Smooth muscle cell of the brain vasculature (primary cell): ENCODE measurements at places on chromosomes 12 and 14.

- DNase-seq, result no peak
Measured at GRCh38 chr14:30779210-30779609, 95.1 kb upstream of the COCH start.

DNA sequence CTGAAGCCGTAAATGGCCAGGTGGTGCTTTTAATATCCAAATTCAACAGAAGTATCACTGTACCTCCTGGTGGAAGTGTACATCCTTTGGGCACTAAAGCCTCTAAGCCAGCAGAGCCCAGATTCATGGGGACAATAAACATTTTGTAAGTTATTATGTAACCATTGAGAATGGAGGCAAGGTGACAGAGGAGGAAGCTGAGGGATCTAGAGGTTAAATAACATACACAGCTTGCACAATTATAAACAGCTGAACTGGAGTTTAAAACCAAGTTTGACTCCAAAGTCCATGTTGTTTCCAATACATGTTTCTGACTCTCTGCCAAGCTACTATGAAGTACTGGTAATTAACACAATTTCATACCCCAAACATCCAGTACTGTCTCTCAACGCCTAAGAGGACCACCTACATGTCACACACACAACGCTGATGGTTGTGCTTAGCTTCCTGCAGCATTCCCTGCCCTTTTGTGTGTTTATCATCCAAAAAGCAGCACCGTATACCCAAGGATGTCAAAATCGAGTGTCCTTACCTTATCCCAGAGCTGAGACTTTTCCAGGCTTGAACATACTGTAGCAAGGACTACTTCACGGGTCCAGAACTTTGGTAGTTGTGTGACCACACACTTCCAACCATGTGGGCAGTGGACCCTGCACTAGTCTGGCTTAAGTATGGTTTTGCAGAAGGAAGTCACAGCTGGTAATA lies 41.3 kb downstream of the EGLN3 start:
- DNase-seq, result no peak

- DNase-seq, result no peak
Measured at GRCh38 chr14:38593476-38593875, 337.6 kb upstream of the CLEC14A start.

GRCh38 chr12:13197032-13197431 lies 506 bp downstream of the EMP1 start:
- no peak for DNase-seq

DNA sequence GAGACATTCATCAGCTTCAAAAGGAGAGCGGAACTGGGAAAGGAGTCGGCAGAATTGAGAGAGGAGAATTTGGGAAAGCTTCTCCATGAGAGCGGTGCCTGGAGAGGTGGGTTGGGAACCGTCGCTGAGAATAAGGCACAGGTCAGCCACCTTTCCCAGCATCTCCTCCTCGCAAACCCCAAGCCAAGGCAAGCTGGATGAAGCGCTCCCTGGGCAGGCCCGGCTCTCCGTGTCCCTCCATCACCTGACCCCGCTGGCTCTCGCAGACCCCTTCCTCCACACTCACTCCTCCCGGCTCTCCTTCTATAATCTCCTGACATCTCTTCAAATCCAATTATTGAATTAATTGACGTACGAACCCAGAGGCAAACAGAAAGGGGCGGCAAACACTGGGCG lies 18.9 kb upstream of the ATP5MC2 start:
- DNase-seq, result no peak

DNA sequence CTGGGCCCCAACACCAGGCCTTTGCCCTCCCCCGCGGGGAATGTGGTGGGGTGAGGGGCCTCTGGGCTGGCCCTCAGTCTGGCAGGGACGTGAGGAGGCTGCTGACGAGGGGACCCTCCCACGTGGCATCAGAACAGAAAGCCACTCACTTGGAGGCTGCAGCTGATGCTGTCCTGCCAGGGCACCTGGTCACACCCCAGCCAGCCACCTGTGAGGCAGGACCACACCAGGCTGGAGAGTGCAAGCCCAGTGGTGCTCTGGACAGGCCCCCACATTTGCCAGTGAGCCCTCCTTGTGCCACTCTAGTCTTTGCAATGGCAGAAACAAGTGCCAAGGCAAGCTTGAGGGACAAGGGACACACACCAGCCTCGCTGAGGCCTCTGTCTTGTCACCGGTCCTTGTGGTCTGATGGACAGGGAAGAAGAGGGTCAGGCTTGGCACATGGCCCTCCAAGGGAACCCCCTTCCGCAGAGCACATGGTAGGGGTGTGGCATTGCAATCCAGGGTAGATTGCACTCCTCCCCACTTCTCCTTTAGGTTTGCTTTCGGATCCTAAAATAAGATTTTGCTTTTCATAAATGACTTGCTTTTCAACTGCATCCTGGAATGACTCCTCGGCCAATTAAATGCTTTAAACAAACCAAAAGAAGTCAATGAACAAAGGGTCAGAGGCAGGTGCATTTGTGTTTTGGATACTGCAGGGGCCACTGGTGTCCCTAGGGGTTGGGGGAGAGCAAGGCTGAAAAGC lies 53.7 kb downstream of the CCDC88C start:
- no peak for DNase-seq

- DNase-seq, result no peak
Measured at GRCh38 chr12:47114481-47114892, 34.7 kb upstream of the AMIGO2 start.

GRCh38 chr12:101670007-101670671 lies 27.3 kb upstream of the CHPT1 start:
- DNase-seq, result no peak

GRCh38 chr14:68622856-68623255 lies 170.0 kb downstream of the ZFP36L1 start:
- DNase-seq, result no peak

DNA sequence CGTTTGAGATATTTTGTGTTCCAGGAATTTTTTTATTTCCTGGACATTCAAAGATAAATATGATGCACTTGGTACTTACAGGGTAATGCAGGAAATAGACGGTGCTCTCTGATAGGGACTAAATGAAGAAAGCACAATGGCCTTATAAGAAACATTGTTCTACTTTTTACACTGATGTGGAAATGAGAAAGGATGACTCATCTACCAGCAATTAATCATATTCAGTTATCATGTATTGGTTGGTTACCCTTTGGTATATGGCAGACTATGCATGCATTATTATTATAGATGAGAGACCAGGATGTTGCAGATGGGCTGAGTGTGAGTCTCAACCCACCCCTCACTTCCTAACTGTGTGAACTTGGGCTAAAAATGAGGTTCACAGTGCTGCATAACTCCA lies 222.2 kb downstream of the FLRT2 start:
- DNase-seq, result no peak

- DNase-seq, result no peak
Measured at GRCh38 chr14:35281341-35281740, 10.8 kb upstream of the PSMA6 start.

GRCh38 chr12:45292486-45293195 lies 76.7 kb downstream of the ANO6 start:
- DNase-seq, result no peak

GRCh38 chr14:104290058-104290667 lies 151.8 kb downstream of the KIF26A start:
- no peak for DNase-seq

- no peak for DNase-seq
Measured at GRCh38 chr14:63770187-63770807, 42.4 kb upstream of the SGPP1 start.

GRCh38 chr14:37078131-37078530 lies 94.3 kb downstream of the SLC25A21 start:
- no peak for DNase-seq

GRCh38 chr12:132109741-132110140 lies 34.4 kb downstream of the DDX51 start:
- no peak for DNase-seq

- DNase-seq, result no peak
Measured at GRCh38 chr14:105502446-105503295, 11.6 kb downstream of the TEDC1 start.

- DNase-seq, result no peak
Measured at GRCh38 chr12:52285172-52285745, 6.1 kb downstream of the KRT81 start.

- DNase-seq, result no peak
Measured at GRCh38 chr14:95535226-95536021, 574 bp downstream of the GLRX5 start.

- no peak for DNase-seq
Measured at GRCh38 chr12:53739214-53740129, 12.2 kb upstream of the CALCOCO1 start.

GRCh38 chr12:117142094-117142493 lies 42.9 kb upstream of the TESC start:
- no peak for DNase-seq

DNA sequence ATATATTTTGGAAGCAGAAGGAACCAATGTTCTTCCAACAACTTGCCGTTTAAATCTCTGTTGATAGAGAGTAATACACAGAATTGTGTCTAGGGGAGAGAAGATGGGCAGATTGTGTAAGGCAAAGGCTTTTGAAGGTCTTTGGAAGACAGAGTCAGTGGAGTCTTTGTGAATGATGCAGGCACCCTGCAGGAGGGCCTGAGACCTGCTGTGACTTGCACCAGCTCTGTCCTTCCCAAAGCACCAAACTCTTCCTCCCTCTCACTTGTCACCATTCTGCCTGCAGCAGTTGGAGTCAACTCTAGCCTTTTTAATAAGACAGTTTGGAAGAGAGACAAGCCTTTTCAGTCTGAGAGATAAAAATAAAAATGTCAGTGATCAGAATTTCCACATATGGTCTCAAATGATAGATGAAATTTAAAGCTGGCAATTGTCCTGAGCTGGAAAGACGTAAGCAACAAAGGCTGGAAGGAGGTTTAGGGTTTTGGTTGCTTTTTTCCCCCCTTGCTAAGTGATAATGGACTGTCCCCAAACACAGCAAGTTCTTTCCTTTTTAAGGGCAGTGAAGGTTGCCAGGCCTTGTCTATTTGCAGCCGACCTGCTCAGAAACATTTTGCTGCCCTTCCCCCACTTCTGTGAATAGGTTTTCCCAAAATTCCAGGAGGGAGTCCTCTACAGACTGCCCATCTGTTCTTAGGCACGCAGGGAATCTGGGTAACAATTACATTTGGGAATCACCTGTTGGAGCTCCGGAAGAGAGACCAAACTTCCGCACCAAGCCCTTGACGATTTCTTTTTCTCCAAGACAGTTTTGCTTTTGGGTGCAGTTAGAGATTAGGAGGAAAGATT lies 103.0 kb upstream of the NTF3 start:
- DNase-seq, result no peak

GRCh38 chr12:10719482-10719881 lies 3.6 kb downstream of the YBX3 start:
- DNase-seq, result no peak

DNA sequence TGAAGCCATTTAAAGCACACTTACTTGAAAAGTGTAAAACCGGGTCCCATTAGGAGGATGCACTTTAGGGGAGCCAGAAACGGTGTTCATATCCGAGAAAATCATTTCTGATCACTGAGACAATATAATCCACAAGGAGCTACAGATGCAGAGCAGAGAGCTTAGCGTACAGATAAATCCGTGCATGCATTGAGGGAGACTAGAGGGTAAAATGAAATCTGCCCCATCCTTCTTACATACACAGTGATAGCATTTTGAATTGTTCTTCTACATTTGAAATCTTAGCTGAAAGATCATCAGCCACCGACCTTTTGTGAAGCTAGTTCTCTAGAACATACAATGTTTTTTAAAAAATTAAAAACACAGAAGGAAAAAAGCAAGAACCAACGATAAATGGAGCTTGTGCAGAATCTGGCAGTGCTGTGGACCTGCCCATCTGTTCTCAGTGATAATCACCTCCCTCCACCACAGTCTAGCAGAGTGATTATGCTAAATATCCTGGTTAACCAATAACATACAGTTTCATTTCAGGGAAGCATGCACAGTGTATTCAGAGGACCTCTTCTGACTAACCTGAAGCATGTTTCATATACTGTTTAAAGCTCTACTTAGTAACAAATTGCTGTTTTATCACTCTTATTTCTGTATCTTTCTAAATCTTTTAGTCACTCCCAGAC lies 161.1 kb downstream of the PPFIA2 start:
- DNase-seq, result no peak

DNA sequence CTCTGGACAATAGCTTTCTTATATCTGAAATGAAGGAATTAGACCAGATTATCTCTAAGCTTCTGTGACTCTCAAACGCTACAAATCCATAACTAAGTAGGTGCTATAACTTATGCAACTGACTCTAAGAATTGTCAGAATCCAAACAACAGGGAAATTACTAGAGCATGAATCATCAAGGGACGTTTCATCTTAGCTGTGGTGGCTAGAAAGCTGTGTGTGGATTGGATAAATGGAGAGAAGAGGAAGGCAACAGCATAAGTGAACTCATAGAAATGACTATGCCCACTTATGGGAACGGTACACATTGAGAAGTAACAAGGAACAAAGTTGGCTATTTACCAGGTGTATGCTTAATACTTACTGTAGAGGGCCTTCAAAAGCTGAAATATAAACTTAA lies 96.0 kb upstream of the NEDD1 start:
- DNase-seq, result no peak

DNA sequence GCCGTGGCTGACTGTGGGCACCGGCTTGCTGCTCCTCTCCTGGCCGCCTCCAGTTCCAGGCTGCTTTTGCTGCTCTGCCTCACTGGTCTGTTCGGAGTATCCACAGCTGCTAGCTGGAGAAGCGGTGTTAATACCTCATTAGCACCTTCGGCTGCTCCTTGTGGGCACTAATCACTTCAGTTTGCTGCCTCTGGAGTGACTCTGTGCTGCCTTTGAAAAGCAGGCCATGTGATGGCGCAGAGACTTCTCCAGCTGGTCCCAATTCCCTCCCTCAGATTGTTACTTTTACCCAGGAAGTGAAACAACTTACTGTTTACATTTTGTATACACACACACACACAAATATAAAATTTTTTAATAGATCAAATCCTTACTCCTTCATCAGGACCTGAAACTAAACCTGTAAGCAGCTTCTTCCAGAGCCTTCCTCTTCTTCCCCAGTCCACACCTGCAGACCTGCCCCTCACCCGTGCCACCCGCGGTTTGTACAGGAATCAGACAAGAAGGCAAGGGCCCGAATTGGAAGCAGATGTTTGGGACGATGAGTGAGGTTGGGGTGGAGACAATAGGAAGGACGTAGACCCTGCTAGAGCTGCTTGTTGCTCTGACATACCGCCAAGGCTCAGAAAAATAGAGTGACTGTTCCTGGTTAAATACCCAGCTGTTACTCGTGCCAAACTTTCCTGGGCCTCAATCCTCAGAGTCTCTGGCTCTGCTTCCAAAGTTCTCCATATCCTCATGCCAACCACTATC lies 41.5 kb upstream of the LTBP2 start:
- DNase-seq, result no peak

DNA sequence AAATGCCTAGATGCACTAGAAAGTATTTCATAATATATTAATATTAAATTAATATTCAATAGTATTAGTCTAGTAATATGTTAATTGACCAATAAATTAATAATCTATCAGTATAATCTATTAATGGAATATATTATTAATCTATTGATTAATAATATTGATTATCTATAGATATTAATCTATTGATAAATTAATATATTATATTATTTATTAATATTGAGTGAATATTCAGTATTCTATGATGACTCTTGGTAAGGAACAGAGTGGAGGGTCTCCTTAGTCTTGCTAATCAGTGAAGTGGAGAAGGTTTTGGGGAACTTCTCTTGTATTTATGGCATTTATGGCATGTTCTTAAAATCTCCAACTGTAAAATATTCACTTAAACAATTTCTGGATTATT lies 679.3 kb upstream of the FLRT2 start:
- DNase-seq, result no peak

GRCh38 chr14:62189698-62190097 lies 427.5 kb downstream of the SNAPC1 start:
- DNase-seq, result no peak
